Neural progenitor cell (in vitro differentiated cells): ENCODE measurements at places on chromosomes 5 and 9. TPM values are rescaled to one million over a fixed set of nuclear protein-coding genes. Genes with fewer than 3 reads are reported as not detected.

The FAM153A gene
- total RNA-seq: 0.50 TPM in 1 of 2 replicates, not detected in the other

The CCDC183 gene
- 0.84 and 2.1 TPM in 2 replicates for total RNA-seq

The CDO1 gene
- 18.4 and 21.9 TPM in 2 replicates for total RNA-seq

- H3K36me3 ChIP-seq: peaks cover 2% of the 10 kb centered on the region
- no peak overlapping the region for H3K27ac ChIP-seq
- H3K4me3 ChIP-seq: no peak overlapping the region
Measured at GRCh38 chr9:136804509-136805206, 3.1 kb upstream of the RABL6 start.

DNA sequence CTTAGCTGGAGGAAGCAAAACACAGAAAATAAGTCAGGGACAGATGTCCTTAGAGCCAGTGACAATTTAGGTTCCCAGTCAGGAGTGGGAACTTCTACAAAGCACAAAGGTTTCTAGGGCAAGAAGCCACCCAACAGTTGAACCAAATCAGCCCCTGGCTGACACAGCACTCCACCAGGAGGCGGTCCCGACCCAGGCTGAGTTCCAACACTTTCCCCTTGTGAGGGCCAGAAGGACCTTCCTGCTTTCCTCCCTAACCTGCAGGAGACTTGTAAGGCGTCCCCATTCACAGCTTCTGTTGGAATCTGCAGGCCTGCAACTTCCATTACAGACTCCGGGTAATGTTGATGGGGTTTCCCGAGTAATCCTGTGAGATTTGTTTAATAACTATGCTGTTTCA, 416.4 kb upstream of the IRX1 start:
- H3K4me1 ChIP-seq: peaks cover 15% of the 10 kb centered on the region
- DNase-seq: peak; percentile 33
- no peak overlapping the region for H3K4me3 ChIP-seq
